ENCODE measurements at places on chromosomes 5 and 9.
A peak's percentile ranks its signal among the peaks of the same experiment; 100 is the strongest.

- DNase-seq = no peak
Observed at GRCh38 chr9:114507726-114508125, 2.5 kb upstream of the WHRN start.

GRCh38 chr5:126542441-126542840 is 52.6 kb downstream of the ALDH7A1 start:
- DNase-seq = no peak

- no peak for DNase-seq
Observed at GRCh38 chr5:113202746-113203716, 226.4 kb downstream of the DCP2 start.

- DNase-seq = no peak
Observed at GRCh38 chr5:145903113-145903512, 30.3 kb upstream of the GRXCR2 start.

GRCh38 chr5:116557669-116558271 is 16.9 kb downstream of the SEMA6A start:
- DNase-seq = no peak

DNA sequence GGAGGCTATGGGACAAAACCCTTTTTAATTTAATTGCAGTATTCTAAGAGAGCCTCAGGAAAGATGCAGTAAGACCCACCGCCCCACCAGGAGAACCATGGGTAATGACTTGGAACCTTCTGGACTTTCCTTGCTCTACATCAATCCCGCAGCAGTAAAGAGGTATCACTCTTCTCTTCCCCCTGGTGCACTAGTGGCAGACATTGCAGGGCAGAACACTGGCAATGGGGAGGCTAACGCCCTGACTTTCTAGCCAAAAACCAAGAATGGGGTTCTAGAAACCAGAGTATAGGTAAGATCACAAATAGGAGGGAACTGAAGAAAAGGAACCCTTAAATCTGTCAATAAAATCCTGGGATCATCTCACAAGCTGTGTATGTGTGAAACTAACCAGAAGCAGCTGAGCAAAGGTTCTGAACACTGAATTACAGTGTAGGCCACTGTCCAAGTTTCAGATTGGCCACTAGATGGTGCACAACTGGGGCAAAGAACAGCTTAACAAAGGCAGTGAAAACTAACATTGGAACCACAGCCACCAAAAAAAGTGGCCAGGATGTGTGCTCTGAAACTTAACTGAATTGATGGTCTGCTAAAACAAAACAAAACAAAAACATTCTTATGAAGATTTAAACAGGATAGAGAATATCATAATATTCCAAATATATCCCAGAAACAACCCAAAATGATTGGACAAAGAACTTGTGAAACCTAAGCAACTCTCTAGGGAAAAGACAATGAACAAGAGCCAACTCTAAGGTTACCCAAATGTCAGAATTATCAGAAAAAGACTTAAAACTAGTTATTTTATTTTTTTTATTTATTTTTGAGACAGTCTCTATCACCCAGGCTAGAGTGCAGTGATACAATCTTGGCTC is 6.6 kb upstream of the FAM151B start:
- no peak for DNase-seq

DNA sequence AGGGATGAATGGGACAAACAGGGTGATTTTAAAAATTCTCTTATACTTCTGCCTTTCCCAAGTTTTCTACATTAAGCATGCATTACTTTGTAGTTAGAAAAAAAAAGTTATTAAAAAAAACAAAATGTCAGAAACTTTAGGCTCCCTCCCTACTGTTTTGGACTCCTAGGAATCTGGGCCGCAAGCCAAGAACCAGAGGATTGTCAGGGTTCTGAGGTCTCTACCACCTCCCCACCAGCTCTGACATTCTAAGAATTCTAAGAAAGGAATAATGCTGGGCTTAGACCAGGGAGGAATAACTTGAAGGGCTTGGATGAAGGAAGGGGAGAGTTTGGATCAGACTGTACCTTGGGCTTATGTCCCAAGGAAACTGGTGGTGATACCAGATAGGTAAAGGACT is 1.1 kb upstream of the ARHGEF39 start:
- DNase-seq = no peak

DNA sequence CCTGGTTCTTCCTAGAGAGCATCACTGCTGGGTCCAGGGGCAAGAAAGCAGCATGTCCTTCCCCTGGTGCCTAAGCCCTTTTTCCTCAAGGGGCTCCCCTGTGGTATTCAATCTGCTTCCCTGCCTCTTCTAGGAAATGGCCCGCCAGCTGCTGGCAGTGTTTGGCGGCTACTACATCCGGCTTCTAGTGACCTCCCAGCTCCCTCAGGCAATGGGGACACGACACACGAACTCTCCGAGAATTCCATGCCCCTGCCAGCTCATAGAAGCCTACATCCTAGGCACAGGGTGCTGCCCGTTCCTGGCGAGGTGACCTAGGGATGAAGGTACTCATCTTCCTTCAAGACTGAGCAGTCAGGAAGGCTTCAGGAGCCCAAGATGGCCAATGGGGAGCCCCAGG is 14.6 kb downstream of the TEX53 start:
- DNase-seq = no peak

DNA sequence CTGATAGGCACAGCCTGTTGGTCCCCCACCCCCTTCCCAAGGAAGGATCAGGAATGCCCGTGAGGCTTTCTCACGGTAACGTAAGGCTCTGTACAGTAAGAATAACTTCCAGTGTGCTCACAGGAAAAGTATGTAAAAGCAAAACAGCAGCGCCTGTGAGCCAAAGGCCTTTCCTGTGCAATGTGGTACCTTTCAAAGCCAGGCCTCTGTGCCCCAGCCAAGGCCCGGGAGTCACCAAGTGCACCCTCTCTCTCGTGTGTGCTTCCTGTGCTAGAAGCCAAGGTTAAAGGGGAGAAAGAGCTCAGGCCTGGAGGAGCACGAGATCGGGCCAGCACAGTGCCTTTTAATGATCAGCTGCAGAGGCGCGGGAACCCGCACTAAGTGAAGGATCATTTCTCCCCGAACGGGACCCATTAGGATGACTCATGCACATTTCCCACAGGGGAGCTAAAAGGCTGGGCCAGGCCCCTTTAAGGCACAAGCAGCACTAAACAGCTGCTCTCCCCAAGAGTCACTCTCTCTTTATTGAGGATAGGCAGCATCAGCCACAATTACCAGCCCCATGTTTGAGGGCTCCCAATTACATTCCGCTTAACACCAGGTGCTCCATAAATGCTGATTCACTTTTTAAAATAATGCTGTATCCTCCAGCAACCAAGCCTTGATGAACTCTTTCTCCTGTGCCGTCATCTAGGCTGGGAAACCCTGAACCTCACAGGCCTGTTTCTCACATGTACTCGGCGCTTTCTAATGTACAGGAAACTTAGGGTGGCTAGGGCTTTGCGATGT is 42.8 kb downstream of the SHB start:
- peak; percentile 91 for DNase-seq

- DNase-seq = no peak
Observed at GRCh38 chr9:122204055-122204454, 24.7 kb downstream of the LHX6 start.

GRCh38 chr9:109068764-109069163 is 51.0 kb downstream of the TMEM245 start:
- no peak for DNase-seq

- no peak for DNase-seq
Observed at GRCh38 chr9:111945216-111945615, 48.6 kb downstream of the UGCG start.

GRCh38 chr5:31637851-31638250 is 1.1 kb upstream of the PDZD2 start:
- no peak for DNase-seq

DNA sequence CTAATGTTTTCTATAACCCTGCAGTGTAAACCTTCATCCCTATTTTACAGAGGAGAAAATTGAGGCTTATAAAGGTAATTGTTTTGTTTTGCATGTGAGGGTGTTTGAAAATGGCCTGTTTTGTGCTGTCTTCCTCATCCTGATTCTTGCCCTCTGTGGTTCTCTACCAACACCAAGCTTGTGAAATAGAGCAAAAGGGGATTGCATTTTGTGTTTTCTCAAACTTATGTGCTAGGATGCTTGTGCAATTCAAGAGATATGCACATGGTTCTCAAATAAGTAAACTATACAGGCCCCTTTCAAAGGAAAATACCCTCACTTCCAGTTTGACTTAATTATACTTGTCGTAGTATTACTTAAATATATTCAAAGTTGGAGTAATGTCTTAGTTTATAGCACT is 17.2 kb downstream of the PAM start:
- DNase-seq = no peak

DNA sequence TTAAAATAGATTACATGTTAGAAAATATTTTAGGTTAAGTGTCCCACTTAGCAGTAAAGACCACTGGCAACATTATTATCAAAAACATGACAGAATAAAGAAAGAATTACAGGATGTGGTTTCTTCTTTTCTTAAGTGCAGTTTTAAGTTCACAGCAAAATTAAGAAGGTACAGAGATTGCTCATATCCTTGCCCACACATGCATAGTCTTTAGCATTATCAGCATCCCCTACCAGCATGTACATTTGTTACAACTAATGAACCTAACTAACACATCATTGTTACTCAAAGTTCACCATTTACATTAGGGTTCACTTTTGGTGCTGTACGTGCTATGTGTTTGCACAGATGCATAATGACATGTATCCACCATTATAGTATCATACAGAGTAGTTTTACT is 837.7 kb upstream of the CDH9 start:
- no peak for DNase-seq

GRCh38 chr5:88746438-88746882 is 136.5 kb downstream of the MEF2C start:
- DNase-seq = no peak

DNA sequence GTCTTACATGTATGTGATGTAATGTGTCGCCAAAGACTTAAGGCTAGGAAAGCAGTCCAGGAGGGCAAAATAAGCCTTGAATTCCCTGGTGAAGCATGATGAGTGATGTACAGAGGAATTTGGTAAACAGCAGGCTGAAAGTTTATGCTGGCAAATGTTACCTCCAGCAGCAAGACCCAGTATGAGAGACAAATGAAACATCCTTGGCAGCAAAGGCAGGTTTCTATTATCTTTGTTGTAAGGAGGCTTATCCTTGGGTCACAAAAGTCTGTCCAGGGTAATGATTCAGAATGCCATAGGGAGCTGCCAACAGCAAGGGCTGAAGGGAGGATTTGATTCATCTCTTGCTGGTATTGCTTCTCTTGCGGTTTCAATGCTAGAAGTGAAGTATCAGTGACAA is 75.9 kb upstream of the HTR4 start:
- no peak for DNase-seq

DNA sequence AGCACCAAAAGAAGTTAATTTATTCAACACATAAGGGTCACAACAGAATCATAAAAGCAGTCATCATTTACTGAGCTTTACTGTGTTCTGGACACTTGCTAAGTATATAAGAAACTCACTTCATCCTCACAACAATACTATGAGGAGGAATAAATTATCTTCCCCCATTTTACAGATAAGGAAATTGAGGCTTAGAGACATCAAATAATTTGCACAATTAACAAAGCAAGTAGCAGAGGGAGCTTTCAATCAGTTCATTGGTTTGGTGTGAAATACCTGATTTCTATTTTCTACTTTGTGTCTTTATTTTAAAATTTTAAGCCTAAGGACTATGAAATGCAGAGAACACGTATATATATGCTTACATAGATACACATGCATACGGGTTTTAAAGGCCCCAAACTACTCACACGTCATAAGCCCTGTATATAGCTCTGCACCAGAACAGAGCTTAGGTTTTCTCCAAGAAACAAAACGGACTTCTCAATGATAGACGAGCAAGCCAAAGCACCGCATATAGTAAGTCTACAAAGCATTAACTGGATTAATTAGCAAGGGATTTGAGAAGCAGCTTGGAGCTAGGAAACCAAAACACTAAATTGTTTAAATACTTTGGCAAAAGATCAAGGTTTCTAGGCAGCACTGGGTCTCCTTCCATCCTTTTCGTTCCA is 95.6 kb downstream of the DENND1A start:
- no peak for DNase-seq

Data from AG04450 (cell line).